ENCODE measurements at places on chromosomes 7 and 10.

DNA sequence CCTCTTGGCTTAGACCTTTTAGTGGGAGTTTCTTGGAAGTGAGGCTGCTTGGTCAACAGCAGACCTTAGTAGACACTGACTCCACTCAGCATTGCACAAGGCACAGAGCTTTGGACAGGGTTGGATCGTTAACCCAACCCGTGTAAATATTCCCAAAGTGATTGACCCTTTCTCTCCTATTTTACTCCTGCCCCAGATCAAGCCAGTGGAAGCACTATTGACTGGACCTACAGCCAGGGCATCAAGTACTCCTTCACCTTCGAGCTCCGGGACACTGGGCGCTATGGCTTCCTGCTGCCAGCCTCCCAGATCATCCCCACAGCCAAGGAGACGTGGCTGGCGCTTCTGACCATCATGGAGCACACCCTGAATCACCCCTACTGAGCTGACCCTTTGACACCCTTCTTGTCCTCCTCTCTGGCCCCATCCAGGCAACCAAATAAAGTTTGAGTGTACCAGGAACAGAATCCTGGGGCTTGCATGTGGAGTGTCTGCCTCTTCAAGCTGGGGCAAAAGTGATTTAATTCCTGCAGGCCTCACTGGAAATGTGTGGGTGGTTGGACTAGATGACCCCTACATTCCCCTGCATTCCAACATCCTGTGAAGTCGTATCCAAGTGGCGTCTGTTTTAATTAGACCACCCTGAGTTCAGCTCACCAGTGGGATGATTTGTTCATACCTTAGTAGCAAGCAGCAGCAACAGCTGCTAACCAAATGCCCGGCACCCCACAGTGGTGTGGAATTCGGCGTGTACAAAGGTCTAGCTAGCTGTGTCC lies 7.5 kb downstream of the CPA1 start:
- no peak for DNase-seq

DNA sequence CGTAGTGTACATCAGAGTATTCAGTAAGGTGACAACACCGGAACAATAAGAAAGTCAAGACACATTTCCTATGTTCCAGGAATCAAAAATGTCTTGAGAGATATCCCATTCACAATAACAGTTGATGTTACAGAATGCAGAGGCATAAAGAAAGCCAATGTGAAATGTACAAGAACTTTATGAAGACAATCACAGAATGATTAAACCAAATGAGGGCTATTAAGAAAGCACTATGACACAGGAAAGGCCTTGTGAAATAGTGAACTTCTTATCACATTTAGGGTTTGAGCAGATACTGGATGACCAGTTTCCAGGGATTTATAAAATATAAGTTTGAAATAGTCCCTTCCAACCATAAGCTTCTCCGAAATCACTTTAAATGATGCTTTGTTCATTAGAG lies 52.7 kb downstream of the VWDE start:
- DNase-seq, result no peak

- no peak for DNase-seq
Observed at GRCh38 chr7:150823484-150824126, 23.0 kb downstream of the TMEM176A start.

DNA sequence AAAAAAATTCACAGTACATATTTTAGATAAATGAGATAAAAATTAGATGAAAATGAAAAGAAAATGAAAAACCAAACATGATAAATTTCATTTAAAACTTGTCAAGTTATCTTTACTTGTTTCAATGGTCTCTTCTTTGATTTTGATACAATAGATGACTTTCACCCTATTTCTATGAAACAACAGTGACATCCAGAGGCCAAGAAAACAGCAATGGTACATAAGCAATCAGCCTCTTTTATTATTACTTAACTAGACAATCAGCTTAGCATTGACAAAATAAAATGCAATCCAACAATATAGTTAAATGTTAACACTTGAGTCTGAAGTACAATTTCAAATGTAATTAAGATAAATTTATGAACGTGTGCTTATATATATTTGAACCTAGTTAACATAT lies 74.8 kb upstream of the GPR37 start:
- peak; percentile 26 for DNase-seq

- DNase-seq, result no peak
Observed at GRCh38 chr10:115846528-115846927, 426.5 kb downstream of the GFRA1 start.

DNA sequence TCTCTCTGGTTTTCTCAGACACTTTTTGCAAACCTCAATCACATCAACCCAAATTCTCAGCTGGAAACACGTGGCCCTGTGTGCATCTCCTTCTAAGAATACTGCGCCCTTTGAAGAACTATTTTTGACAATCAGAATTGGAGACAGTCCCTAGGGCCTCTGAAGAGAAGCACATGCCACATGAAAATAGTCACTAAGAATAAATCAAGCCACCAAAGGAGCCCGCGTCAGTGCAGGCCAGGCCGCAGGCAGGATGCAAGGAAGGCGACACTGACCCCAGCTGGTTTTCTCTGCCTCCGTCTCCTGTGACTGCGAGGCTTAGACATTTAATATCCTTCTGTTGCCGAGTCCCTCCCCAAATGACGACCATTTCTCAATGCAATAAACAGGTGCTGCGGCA lies 88.0 kb upstream of the ADAM12 start:
- DNase-seq, result no peak

DNA sequence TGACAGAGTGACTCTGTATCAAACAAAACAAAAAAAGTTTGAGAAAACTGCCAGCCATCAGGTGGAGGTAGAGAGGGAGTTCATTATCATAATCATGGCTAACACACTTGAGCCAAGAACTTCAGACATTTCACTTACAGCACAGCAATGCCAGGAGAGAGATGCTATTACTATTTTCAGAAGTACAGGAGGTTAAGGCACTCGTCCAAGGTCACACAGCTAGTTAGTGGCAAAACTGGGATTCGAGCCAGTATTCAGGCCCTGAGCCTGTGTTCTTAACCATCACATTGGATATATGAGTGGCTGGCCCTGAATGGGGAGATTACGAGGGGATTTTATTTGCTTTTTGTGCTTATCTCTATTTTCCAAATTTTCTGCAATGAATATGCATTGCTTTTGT lies 24.8 kb upstream of the UNC5B start:
- no peak for DNase-seq

DNA sequence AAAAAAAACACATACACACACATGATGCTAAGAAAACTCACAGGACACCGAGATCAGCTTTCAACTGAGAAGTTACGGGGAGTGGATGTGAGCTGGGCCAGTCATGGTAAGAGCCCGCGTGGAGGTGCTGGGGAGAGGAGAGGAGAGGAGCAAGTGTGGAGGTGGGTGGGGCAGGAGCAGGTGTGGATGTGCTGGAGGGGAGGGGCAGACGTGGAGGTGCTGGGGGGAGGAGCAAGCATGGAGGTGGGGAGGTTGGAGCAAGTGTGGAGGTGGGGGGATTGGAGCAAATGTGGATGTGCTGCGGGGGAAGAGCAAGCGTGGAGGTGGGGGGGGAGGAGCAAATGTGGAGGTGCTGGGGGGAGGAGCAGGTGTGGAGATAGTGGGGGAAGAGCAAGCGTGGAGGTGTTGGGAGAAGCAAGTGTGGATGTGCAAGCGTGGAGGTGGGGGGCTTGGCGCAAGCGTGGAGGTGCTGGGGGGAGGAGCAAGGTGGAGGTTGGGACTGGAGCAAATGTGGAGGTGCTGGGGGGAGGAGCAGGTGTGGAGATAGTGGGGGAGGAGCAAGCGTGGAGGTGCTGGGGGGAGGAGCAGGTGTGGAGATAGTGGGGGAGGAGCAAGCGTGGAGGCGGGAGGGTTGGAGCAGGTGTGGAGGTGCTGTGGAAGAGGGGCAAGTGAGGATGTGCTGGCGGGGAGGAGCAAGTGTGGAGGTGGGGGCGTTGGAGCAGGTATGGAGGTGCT lies 24.5 kb upstream of the NCAPG2 start:
- no peak for DNase-seq

DNA sequence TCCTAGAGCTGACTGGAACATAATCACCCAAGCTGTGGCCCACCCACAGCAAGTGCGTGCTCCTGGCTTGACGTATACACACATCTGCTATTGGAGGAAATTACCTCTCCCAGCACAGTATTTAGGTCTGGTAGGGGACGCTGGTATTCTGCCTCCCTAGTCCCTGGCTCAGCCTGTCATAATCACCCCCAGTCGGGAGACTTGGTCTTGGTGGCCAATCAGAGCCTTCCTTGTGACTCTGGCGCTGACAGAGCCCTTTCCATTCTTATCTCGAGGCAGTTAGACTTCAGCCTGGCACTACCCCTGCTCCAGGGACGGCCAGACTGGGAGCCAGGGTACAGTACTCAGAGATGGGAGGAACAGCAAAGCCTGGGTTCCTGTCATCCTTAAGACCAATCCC lies 14.3 kb upstream of the PRKAG2 start:
- DNase-seq, result no peak

DNA sequence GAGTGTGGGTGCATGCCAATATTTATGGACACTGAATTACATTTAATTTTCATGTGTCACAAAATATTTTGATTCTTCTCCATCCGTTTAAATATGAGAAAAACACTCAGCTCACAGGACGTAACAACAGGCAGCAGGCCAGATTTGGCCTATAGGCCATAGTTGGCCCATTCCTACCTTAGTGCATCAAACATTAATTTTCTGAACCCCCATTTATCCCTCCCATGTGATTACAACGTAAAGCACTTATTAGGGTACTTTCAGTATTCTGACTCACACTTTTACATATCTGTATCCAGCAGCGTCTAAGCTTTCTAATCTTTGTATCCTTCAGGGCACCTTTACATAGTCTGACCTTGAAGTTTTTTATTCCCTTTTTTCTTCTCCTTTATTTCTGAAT lies 4.0 kb downstream of the IDI1 start:
- no peak for DNase-seq

DNA sequence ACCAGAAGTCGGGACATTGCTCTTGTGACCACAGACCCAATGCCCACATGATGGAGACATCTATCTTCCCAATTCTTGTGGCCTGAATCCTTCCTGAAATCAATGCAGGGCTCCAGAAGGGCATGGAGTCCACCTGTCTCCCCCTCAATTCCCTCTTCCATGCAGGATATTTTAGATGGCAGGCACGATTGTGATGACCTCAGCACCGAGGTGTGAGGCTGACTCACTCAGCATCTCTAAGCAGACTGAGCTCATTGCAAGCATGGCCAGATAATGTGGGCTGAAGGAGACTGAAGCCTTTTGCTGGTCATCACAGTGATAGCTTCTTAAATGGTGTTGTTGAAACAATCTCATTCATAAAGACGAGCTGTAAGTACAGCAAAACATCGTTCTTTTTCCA lies 374.9 kb upstream of the PODXL start:
- DNase-seq, result peak; percentile 49

DNA sequence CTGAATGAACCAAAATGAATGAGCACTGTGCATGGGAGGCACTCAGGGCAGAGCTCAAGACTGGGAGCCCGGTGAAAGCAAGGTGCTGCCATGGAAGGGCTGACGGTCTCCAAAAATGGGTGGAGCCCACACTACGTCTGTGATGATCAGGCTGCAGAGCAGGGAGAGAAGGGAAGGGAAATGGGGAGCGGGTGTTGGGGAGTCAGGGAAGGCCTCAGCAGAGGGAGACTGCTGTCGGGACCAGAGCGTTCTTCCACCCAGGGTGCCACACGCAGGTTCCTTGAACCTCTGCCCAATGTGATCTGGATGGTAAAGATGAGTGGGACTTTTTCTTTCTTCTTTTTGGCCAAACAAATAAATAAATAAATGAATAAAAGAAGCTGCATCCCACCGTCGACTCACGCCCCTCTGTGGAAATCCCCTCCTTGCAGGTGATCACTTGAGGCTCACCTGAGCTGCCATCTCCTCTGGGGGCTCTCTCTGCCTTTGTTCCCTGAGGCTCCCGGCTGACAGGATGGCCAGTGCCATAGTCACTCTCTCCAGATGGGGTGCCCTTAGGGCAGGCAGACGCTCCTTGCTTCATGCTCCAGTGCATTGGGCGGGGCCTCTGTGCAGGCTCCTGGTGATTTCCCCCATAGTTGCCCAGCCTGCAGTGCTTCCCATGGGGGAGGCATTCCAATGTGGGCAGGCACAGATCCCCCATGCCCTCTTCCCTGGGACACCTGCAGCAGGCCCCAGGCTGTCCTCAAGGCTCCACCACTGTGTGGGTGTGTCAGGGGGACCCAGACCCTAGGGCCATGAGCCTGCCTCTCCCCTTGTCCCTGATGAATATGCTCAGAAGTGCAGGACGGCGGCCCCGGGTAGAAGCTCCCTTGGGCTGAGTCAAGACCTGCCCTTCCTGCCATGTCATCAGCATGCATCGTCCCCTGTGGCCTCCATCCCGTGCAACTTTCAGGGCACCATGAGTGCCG lies 131.8 kb downstream of the PTPN20 start:
- no peak for DNase-seq

DNA sequence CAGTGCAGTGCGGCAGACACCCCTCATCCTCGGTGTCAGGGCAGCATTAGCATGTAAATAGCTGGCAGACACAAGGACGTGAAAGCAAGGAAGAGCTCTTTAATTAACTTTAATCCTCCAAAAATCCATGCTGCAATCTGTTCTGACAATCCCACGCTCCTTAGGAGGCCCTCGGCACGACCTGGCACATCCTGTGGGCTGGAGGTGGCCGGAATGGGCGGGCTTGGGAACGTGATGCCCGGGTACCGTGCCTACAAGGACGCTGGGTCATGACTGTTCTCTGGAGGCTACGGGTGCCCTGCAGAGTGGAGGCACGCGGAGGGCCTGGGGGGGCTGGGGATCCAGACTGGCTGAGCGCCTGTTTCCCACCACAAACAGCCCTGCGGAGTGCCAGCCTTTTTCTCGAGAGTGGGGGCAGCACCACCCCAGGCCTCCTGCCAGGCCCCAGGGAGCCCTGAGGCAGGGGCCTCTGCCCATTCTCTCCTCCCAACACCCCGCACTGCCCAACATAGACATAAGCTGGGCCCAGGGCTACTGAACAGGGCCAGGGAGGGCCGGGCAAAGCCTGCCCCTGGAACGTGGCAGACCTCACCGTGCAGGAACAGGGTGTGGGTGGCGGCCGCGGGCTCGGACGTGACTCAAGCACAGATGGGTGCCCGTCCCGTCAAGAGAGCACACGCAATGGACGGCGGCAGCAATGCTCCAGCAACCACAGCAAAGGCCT lies 189.3 kb downstream of the MAD1L1 start:
- DNase-seq, result no peak

DNA sequence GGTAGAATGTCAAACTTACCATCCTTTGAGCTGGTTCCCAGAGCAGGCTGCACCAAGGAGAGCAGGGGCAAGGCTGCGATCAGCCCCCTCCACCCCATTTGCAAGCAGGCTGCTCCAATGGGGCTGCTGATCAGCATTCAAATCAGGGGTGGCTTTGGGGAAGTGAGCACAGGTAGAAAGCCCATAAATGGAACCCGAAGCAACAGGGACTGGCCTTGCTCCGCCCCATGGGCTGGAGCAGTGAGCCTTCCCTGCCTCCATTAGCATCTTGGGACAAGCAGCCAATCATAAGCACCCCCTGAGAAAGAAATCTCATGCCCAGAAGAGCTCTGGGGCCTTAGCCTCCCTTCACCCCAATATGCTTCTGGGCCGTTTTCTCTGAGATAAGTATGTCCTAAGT lies 4.0 kb upstream of the PKD1L1 start:
- DNase-seq, result no peak

- DNase-seq, result no peak
Observed at GRCh38 chr7:155377838-155378579, 79.9 kb upstream of the EN2 start.

GRCh38 chr10:12109286-12109685 lies 20.2 kb upstream of the SEC61A2 start:
- no peak for DNase-seq

GRCh38 chr10:4981722-4982471 lies 18.7 kb downstream of the AKR1C1 start:
- peak; percentile 16 for DNase-seq
